Stimulated activated CD4-positive, alpha-beta T cell treated with anti-CD3 and anti-CD28 coated beads, TNF-alpha, amount 100 ng/mL, for 4 hours (primary cell): ENCODE measurements at places on chromosomes 1 and 21.

DNA sequence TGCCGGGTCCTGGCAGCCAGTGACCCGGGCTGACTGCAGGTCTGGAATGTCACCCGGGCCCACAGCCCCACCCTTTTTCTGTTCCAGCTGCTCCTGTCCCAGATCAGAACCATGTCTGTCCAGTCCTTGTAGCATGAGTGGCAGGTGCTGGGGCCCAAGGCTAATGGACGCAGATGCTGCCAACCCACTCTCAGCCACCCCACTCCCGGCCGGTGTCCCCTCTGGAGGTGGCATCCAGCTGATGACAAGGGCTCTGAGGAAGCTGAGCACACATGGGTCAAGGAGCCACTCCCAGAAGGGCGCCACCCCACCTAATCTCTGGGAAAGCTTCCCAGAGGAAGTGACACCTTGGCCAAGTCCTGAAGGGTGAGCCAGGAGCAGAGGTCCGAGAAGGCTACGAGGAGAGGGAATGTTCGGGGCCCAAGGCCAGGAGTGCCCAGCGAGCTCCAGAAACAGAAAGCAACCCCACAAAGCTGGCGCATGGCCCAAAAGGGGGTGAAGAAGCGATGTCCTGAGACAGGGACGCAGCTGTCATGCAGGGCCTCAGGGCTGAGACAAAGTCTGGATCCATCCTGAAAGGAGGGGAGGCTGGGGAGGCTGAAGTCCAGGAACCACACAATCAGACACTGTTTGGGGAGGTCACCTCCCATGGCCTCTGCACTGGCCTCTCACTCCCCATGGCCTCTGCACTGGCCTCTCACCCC is 39.5 kb downstream of the ACOT7 start:
- DNase-seq, result no peak

DNA sequence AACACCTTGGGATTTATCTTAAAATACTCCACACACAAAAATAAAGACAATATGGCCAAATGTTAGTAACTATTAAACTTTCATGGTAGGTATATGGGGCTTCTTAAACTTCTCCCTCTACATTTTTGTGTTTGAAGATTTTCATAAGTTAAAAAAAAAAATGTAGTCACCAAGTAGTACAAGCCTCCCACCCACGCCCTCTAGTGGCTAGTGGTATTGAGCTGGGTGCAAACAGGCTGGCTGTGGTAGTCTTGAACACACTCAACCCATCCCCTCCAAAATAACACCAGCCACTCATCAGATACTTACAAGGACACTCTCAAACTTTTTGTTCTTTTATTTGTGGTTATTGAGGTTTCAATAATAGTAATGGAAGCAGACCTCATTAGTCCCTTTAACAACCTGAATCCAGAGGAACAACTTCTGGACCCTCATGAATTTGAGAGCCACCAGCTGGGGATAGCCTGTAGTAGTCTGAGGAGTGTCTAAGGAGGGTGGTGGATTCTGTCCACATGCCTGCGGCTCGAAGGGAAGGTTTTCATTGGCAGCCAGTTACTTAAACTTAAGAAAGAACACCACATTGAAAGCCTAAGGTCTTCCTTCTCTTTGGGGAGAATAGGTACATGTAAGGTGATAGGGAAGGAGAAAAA is 15.6 kb downstream of the RD3 start:
- peak; percentile 27 for DNase-seq

DNA sequence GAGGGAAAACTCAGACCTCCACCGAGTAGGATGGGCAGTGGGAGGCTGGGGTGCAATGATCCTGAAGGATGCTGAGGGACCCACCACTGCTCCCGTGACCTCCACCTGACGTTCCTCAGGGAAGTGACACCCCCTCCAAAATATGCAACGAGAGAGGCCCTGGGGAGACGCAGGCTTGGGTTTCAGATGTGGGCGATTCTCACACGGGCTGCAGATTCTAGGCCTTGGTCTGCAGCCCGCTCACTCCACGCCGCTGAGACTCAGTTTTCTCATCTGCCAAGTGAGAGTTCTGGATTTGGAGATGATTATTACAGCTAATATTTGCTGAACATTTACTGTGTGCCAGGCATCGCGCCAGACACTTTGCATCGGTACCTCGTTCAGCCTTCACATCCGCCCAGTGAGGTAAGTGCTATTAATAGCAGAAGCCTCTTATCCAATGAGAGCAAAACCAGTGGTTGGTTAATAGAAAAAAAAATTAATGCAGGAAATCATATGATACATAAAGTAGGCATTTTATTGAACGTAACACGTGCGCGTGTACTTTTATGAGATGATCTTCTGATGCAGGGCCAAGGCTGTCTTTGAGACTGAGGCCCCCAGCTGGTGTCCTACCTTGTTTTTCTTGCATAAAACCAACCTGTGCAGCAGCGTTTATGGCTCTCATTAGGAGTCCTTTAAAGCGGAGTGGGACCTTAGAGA is 102.0 kb upstream of the RUNX3 start:
- peak; percentile 39 for DNase-seq

DNA sequence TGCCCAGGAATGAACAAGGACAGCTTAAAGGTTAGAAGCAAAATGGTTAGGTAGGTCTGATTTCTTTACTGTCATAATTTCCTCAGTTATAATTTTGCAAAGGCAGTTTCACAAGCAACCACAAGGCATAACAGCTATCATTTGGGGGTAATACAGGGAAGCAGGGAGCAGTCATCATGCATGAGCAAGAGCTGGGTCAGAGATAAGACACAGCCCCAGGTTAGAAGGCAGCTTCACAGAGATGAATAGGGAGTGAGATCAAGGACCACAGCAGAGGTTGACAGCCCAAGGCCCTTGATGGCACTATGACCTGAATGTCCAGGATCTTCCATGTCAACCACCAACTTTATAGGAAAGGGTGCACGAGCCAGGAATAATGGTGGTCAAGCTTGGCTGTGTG is 9.0 kb upstream of the CSRP1 start:
- no peak for DNase-seq

DNA sequence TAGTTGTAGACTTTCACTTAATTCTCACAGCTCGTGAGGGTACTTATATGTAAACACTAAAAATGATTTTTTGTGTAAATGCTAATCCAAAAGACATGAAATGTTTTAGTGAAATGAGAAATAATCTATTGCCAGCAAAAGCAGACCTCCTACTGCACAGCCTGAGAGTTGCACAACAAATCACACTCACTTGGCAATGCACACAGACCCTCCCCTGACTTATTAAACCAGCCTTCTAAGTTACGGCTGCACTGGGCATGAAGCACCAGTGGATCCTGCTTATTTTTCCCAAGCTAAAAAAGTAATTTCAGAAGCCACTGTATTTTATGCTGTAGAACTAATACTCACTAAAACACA is 10.3 kb downstream of the ERRFI1 start:
- no peak for DNase-seq

GRCh38 chr1:79811173-79811572 is 804.6 kb upstream of the ADGRL4 start:
- no peak for DNase-seq

GRCh38 chr1:19373211-19374082 is 61.3 kb downstream of the SLC66A1 start:
- no peak for DNase-seq

DNA sequence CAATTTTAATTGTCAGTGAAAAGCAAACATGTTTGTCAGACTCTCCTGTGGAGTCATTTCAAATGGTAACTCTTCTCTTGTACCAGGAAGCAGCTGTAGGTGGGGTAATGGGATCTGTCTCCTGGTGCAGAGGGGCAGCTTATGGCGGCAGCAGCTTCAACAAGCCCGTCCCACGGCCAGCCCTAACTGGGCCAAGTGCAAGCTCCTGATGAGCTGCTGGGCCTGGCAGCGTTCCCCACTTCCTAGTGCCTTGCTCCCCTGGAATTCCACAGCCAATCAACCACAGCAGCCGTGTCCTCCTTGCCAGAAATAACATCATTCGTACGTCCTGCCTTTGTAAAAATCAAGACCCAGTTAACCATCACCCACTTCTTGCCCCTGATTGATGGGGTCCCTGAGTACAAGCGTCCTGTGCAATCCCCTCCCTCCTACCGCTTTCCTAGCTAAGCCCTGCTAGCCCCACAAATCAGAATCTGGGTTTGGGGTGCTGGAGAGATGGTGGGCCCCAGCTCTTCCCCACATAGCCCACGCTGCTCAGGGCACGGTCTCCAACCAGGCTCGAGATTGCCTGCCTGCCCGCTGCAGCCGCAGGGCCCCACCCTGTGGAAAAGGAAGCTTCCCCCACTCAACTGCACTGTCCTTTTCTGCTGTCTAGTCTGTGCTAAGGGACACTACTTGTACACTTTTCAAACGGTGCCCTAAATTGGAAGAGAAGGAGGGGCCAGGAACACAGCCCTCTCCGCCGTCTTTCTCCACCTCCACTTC is 61.2 kb downstream of the TOR1AIP2 start:
- DNase-seq, result no peak
